ENCODE measurements at places on chromosomes 3 and 15. TPM values are rescaled to one million over a fixed set of nuclear protein-coding genes. Genes with fewer than 3 reads are reported as not detected.

Gene PTH1R
- total RNA-seq, result 12.3 TPM

Gene KLHL6
- 1.7 TPM for total RNA-seq

Gene HES1
- 32.2 TPM for total RNA-seq

Gene AADACL2
- not detected for total RNA-seq

Gene PRKCD
- total RNA-seq, result 34.4 TPM

Gene DNAJA4
- 74.7 TPM for total RNA-seq

Gene ARGFX
- not detected for total RNA-seq
